Skeletal muscle cell (primary cell): ENCODE measurements at places on chromosomes 5 and 9.

- no peak for DNase-seq
Measured at GRCh38 chr5:167168971-167169370, 1122.5 kb upstream of the WWC1 start.

- no peak for DNase-seq
Measured at GRCh38 chr9:97987487-97987886, 4.3 kb downstream of the ANP32B start.

- peak; percentile 100 for DNase-seq
Measured at GRCh38 chr5:136020383-136021015, 8.3 kb upstream of the TGFBI start.

- peak; percentile 49 for DNase-seq
Measured at GRCh38 chr5:149172261-149172660, 31.0 kb downstream of the ABLIM3 start.

DNA sequence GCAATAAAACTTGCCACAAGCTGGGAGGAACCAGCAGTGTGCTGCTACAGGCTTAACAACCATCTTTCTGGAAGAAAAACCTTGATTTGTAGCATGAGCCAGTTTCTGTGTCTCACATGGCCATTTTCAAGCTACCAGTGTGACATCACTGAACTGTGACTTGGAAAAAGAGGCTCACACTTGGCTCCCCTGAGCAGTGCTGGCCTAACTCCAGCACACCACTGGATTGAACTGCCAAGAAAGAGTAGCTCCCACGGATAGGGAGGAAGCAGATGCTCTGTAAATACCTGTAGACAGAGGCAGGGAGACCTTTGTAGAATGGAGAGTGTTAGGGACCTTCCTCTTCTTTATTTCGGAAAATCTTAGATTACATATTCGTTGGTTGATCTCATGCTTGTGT is 197.9 kb downstream of the SH3GL2 start:
- no peak for DNase-seq

DNA sequence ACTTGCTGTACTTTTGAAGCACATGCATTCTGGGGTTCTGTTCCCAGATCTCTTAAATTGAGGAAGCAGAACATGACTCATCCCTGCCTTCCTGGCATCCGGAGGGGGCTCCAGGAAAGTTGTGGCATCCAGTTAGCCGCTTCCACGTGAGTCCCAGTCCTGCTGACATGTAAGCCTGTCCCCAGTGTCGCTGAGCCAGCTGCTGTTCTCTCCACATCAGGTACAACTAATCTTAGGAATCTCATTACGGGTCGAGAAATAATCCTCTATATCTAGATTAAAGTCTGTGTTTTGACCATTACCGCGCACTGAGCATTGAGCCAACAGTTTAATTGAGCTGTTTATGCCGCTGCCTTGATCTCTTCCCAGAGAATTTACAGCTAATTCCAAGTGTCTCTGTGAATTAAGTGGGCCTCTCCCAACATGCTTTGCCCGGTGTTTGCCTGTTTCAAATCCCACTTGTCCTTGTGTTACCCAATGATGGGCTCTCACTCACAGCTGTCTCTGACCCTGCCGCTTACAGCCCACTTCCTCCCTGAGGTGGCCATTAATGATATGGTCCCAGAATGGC is 10.5 kb upstream of the SHB start:
- DNase-seq = peak; percentile 25

- DNase-seq = no peak
Measured at GRCh38 chr9:98306384-98307145, 51.1 kb upstream of the TBC1D2 start.

DNA sequence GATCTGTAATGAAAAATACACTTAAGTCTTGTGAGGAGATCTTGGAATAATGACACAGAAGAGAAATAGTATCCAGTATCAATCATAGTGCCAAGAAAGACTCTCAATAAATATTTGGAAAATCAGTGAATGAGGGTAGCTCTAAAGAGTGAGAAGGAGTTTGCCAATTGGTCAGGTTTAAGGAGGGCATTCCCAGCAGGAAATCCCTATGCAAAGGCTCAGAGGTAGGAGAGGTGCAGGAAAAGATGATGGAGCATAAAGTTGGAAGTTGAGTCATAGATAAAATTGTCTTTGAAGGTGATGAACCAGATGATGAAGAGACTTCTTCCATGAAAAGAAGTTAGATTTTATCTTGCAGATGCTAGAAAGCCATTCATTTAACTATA is 27.8 kb downstream of the TNPO1 start:
- no peak for DNase-seq

GRCh38 chr9:33782395-33783152 is 12.8 kb upstream of the PRSS3 start:
- DNase-seq = peak; percentile 43

DNA sequence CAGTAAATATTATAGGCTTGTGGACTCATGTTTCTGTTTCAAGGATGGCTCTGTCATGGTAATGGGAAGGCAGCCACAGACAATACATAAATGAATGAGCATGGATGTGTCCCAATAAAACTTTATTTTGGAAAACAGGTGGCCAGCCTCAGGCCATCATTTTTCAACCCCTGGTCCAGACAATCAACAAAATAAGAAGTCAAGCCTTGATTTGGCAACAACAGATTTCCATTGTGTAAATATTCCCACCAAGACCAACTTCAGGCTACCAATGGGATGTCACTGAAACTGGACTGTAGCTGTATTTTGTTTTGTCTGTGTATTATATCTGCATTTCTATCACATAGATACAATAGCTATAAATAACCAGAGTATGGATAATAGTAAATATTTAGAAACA is 20.7 kb upstream of the RLN1 start:
- DNase-seq = no peak

- no peak for DNase-seq
Measured at GRCh38 chr9:106581973-106582372, 281.0 kb upstream of the ZNF462 start.

GRCh38 chr9:1276474-1276873 is 226.3 kb downstream of the DMRT2 start:
- no peak for DNase-seq

DNA sequence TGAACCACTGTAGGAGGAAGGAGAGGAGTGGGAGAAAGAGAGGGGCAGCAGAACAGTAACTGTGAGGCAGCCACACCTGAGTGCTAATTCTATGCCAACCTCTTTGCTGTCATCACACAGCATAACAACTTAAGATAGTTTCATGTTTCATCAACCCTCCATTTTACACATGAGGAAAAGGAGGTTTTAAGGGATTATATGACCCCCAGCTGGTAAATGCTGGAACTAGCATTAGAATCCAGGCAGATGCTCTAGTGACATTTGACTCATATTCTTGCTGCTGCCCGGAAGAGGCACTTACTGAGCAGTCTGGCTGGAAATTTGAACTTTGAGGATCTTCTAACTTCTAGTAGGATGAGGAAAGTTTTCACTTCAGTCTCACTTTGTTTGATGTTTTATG is 24.1 kb upstream of the VLDLR start:
- no peak for DNase-seq

DNA sequence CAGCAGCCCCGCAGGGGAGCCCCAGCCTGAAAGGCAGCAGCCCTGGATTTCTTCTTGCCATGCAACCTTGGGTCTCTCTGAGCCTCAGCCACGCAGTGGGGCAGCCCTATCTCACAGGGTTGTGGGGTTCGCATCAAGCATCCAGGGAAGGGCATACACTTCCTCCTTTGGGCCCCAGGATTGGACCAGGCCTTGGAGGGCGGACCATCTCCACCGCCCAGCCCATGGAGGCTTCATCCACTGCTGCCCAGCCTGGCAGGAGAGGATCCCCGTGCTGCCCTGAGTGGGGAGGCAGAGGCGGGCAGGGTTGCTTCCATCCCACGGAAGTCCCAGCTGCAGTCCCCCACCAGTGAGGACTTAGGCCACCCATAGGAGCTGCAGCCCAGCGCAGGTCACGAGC is 5.3 kb downstream of the ADAMTS2 start:
- no peak for DNase-seq

- no peak for DNase-seq
Measured at GRCh38 chr9:114909661-114910060, 20.7 kb downstream of the TNFSF8 start.

GRCh38 chr5:72509401-72509800 is 2.2 kb upstream of the ZNF366 start:
- no peak for DNase-seq

DNA sequence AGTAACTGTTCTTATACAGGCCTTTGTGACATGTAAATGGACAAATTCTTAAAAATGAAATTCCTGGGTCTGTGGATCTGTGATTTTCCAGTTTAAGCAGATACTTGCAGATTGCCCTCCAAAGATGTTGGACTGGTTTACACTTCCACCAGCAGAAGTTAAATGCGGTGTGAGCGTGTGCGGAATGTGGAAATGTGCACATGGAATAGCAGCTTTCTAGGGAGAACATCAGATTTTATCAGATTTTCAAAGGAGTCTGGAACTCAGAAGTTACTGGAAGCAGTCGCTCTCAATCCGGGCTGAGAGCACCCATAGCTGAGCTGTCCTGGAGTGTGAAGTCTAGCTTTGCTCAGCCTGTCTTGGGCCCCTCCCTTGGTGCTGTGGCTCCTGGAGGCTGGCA is 97.4 kb downstream of the PPARGC1B start:
- DNase-seq = no peak

DNA sequence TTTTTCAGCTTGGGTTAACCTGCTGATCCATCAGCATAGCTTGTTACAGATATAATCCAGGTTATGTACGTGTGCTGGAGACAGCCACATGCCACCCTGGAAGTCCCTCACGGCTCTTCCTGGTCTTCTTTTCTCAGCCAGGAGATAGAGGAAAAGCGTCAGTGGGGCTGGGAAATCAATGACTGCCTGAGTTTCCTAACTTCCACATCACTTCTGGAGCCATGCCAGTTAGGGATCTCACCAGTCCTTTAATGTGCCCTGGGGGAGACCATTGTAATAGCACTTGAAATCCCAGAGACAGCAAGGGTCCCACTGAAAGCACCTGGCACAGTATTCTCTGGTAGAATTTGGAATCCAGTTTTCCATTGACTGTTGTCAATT is 29.2 kb downstream of the ANXA2R start:
- no peak for DNase-seq

- no peak for DNase-seq
Measured at GRCh38 chr9:91889161-91889911, 60.7 kb downstream of the ROR2 start.

GRCh38 chr9:2157277-2158110 is 142.3 kb downstream of the SMARCA2 start:
- DNase-seq = peak; percentile 33

- peak; percentile 76 for DNase-seq
Measured at GRCh38 chr5:41835645-41836044, 34.6 kb downstream of the OXCT1 start.

DNA sequence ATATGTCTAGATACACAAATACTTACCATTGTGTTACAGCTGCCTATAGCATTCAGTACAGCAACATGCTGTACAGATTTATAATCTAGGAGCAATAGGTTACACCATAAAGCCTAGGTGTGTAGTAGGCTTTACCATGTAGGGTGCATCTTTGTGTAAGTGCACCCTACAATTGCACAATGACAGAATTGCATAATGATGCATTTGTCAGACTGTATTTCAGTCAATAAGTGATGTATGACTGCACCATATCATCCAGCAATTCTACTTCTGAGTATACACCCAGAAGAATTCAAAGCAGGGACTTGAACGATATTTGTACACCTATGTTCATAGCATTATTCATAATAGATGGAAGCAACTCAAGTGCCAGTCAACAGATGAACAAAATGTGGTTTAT is 100.4 kb upstream of the SLC44A1 start:
- DNase-seq = no peak

DNA sequence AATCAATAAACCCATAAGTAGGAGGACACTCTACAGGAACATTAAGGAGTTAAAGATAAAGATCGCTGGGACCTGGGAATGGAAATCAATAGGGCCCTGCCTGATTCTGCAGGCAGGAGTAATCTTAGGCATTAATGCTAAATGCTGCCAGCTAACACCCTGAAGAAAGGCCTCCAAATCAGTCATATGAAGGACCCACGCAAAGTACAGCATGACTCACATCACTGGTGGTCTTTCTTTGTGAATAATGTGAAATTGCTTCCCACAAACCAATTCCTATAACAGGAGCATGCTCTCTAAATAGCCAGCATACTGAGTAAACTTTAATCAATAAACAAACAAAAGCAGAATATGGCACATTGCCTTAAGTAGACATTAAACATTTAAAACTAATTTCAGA is 172.3 kb downstream of the SEMA5A start:
- peak; percentile 30 for DNase-seq

DNA sequence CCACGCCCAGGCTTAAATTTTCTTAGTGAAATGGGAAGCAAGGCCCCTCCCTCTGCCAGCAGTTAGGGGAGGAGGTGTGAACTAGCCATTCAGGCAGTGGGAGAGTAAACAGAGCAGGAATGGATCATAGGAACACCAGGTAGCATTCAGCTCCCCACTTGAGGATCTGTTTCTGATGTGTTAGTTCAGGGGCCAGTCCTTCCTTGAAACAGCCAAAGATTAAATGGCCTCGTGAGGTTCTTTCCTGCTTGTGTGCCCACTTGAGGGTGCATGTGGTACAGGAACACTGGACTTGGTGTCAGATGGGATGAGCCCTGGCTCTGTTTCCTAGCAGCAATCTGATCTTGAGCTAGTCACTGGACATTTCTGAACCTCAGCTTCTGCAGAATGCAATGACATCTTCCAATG is 21.2 kb downstream of the FAXDC2 start:
- no peak for DNase-seq

DNA sequence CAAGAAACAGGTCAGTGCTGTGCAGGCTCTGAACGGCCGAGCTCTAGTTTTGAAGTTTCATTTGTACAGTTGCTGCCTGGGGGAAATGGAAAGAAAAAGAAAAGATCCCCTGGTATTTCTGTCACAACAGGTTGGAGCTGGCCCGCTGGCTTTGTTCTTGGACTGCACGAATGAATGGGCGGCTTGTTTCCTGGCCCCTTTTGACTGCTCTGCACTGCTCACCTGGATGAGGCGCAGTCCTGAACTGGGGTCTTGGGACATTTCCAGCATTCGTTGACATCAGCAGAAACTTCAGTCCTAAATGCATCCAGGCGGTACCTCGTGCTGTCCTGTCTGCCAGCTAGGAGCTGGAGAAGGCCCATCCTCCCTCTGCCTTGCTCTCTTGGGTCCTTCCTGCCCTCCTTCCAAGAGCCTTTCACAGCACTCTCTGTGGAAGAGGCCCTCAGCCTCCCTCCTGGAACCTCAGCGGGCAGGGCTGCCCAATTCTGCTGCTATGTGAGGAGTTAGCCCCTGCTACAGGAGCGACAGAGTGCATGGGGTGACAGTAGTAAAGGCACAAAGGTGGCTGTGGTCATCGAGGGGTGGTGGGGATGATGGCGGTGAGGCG is 189.2 kb downstream of the FSTL4 start:
- DNase-seq = no peak
